ENCODE measurements at places on chromosomes 12 and 14.

DNA sequence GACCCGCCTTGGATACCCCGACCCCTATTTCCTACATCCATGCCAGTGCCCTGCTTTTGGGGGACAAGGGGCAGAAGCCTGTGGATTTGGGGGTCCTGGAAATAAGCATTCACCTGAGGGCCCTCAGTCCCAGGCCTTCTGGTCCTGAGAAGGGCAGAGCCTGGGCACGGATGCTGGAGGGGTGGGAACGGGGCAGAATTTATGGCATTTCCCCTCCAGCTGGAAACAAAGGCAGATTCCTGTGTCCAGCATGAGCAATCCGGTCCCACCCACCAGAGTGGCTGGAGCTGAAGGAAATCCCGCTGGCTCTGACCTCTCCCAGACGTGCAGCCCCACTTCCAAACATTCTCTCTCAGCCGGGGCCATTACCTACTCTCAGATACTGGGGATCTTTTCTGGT lies 9.3 kb downstream of the ANKRD33 start:
- DNase-seq, result no peak

GRCh38 chr14:105023144-105023543 lies 2.3 kb upstream of the CDCA4 start:
- no peak for DNase-seq

DNA sequence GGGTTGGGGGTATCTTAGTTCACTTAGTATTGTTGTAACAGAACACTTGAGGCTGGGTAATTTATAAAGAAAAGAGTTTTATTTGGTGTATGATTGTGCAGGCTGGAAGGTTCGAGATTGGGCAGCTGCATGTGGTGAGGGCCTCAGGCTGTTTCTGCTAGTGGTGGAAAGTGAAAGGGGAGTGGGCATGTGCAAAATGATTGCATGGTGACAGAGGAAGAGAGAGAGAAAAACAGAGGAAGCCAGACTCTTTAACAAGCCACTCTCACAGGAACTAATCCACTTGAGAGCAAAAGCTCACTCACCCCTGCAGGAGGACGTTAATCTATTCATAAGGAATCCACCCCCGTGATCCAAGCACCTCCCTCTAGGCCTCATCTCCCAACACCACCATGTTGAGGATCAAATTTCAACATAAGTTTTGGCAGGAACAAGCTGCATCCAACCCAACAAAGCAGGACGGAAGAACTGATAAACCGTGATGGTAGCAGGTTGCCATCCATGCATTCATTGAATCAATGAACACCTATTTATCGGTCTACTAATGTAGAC lies 165.0 kb upstream of the GZMB start:
- DNase-seq, result no peak

DNA sequence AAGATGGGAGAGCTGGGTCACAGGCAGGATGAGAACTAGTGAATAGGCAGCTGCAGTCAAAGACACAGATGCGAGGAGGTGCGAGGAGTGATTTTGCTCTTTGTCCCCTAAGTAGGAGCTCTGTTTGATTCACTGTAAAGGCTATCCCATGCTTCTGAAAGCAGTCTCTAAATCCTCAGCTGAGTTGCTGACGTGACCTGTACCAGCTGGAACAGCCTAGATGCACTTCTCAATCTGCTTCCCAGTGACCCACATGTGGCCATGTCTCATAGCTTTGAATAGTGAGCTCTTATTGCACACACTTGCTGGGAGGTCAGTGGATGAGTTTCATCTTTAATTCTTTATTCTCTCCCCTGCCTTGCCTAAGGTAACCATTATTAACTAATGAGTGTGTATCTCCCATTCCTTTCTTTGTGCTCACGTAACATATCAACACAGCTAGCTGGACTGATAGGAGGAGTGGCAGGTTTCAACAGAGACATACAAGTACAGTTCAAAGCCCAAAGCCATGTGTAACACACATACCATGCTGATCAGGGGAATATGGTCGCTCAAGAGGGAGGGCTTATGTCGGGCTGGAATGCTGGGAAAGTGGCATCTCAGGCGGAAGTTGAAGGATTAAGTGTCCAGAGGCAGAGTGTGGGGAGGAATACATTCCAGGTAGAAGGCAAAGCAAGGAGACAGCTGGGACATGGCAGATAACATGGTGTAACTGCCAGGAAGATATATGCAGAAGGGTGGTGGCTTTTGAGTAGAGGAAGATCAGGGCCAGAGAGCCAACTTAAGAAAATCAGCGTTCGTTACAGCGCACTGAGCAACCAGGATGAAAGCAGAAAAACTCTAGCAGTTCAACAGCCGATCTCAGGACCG lies 15.4 kb upstream of the YY1 start:
- no peak for DNase-seq

DNA sequence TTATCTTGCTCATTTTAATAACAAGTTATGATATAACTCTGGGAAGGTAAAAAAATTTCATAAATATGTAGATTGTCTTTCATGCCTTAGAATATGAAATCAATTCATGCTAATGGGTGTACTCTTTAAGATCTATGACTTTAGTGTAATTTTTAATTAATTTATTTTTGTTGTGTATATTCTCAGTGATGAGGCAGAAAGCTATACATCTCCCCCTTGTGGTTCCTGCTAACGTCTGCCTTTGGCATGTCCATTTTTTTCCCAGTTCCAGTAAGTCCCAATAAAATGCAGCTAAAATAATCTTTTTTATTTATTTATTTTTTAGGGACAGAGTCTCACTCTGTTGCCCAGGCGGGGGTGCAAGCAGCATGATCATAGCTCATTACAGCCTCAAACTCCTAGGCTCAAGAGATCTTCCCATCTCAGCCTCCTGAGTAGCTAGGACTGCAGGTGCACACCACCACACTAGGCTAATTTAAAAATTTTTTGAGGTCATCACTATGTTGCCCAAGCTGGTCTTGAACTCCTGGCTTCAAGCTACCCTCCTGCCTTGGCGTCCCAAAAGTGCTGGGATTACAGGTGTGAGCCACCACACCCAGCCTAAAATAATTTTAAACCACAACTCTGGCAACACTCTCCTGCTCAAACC lies 3.3 kb upstream of the CHURC1 start:
- no peak for DNase-seq
